Esophagus squamous epithelium (tissue), 5 donors: ENCODE measurements at places on chromosomes 7 and 10.

DNA sequence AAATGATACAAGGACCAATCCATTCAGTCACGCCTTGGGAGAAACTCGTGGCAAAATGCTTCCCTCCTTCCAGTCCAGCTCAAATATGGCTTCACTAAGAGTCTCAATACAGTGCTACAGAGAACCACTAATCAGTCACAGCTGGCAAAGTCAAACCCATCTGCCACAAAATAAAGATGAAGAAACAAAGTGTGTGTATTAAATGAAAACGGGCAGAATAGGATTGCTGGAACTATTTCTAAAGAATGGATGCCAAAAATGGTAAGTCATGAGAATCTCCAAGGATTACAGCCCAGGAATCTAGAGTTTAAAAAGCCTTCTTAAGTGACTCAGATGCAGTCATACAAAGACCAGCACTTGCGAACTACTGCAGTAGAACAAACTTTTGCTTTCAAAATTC is 61.9 kb downstream of the CACUL1 start:
- no peak for DNase-seq

- no peak for DNase-seq
Measured at GRCh38 chr7:131190146-131190545, 137.5 kb upstream of the MKLN1 start.

GRCh38 chr10:73644015-73644743 is 2.9 kb upstream of the MYOZ1 start:
- DNase-seq, result no peak

DNA sequence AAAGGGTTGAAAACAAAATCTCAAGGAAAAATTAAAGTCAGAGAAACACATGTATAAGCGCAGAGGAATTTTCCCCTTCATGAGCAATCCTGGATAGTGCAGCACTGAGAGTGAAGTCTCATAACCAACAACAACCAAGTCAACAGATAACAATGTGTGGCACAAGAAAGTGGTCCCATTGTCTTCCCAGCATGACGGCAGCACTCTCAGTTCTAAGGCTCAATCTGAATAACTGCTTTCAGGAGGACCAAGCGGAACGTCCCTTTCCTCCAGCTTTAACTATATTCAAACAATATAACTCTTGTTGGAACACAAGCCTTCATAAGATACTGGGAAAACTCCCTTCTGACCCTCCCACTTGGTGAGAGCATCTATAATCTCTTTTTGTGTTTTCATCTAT is 137.9 kb downstream of the RAPGEF5 start:
- no peak for DNase-seq

DNA sequence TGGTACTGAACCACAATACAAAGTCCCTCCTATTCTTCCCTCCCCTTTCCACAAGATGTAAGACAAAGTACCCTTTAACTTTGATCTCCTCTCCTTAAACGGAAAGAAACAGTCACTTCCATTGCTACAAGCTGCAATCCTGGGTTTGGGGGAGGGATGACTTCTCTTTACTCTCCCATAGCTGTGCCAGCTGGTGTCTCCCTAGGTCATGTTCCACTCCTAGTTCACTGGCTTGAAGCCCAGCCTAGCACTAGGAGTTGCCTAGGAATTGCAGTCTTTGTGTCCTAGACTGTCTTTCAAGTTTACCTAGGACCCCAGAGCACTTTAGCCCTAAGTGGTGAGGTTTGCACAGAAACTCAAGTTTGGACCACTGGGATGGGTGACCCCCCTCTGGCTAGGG is 311.1 kb downstream of the HPSE2 start:
- no peak for DNase-seq

- DNase-seq, result no peak
Measured at GRCh38 chr10:49578392-49578791, 31.7 kb upstream of the SLC18A3 start.

- no peak for DNase-seq
Measured at GRCh38 chr10:61076572-61077114, 132.7 kb upstream of the RHOBTB1 start.

- DNase-seq, result no peak
Measured at GRCh38 chr7:24939416-24939815, 40.6 kb downstream of the OSBPL3 start.

GRCh38 chr10:63627881-63628296 is 106.7 kb downstream of the REEP3 start:
- no peak for DNase-seq

DNA sequence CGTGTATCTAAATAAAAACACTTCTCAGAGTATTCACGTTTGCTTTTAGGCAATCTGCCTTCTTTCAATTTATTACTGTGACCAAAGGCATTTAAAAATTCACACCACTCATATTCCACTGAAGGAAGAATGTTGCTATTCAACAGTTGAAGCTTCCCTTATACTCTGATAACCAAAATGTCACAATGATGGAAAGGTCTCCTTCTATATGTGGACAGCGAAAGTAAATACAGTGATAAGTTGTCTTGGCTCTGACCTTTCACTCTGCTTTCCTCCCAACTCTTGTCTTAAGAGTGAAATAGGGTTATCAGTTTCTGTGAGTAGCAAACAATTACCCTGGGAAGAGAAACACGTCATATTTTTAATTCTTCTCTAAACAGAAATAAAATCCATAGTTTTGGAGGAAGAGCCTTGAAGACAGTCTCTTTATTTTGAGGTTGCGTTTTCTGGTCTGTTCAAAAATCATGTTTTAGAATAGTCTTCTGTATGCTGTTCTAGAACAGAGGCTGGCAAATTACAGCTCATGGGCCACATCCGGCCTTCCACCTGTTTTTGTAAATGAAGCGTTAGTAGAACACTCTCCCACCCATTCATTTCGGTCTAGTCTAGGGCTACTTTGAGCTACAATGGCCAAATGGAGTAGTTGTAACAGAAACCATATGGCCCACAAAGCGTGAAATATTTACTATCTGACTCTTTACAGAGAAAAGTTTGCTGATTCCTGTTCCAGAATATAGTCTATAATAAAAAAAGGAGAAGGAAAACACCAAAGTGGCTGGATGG is 41.3 kb downstream of the ETV1 start:
- no peak for DNase-seq

- no peak for DNase-seq
Measured at GRCh38 chr10:75352650-75353049, 48.9 kb downstream of the ZNF503 start.

DNA sequence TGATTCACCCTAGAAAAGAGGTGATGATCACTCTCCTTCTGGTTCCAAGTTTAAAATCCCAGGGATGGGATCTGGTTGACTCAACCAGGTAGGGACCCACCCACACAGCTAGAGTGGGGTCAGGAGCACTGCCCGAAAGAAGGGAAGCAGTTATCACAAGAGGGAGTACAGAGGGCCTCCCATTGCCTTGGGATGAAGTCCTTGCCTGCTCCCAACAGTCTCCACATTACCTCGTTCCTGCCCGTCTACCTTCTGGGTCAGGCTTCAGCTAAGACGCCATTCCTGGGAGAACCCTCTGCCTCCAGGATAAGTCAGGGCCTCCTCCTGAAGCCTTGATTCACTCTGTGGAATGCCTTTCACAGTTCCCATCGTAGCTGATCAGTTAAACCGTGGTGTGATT is 23.8 kb downstream of the ZMIZ2 start:
- DNase-seq, result no peak

- no peak for DNase-seq
Measured at GRCh38 chr10:1047937-1048336, 982 bp downstream of the IDI1 start.

DNA sequence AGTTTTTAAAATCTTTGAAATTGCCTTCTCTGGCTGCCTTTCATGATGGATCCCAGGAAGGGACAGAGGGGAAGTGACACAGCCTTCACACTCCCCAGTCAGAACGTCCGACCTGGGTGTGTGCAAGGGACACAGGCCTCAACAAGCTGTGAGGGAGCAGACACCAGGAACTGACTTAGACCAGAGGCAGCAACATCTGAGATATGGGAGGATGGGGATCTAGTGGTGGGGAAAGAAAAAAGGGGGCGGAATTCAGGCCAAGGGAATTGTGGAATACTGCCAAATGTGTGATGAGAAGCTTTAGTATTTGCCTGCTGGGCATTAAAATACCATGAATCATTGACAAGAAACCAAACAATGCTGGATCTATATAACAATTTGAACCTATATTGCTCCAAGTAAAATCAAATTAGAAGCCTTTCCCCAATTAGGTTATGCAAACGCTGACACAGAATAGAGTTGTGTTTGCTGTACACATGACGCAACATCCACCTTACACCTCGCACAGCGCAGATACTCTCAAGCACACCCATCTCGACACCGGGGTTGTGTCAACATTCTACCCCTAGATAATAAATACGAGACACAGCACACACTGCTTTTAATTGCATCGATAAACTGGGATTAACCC is 17.2 kb upstream of the MNX1 start:
- DNase-seq, result no peak

GRCh38 chr7:45881759-45882464 is 6.4 kb upstream of the IGFBP1 start:
- no peak for DNase-seq

GRCh38 chr10:5587151-5588079 is 62.7 kb downstream of the CALML3 start:
- no peak for DNase-seq

DNA sequence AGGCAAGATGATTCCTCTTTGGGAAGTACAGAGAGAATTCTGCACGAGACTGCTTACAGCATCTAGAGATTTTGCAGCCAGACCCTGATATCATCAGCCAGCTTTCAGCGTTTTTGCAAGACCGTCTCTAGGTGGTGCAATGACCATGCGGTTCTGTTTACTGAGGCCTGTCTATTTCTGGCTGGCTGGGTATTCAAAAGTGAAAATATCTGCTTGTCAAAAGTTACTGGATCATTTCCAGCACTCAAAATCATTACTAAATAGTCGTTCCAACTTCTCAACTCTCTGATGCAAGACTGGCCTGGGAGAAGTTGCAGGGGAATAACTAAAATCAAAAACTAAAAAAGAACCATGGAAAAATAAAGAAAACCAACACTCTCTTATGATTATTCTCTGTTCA is 240.1 kb downstream of the ELMO1 start:
- DNase-seq, result peak; percentile 5

GRCh38 chr7:157403646-157404401 is 67.0 kb downstream of the DNAJB6 start:
- no peak for DNase-seq

GRCh38 chr7:34100661-34101060 is 195.3 kb downstream of the BMPER start:
- no peak for DNase-seq

GRCh38 chr10:89744026-89744425 is 42.6 kb downstream of the KIF20B start:
- DNase-seq, result no peak

DNA sequence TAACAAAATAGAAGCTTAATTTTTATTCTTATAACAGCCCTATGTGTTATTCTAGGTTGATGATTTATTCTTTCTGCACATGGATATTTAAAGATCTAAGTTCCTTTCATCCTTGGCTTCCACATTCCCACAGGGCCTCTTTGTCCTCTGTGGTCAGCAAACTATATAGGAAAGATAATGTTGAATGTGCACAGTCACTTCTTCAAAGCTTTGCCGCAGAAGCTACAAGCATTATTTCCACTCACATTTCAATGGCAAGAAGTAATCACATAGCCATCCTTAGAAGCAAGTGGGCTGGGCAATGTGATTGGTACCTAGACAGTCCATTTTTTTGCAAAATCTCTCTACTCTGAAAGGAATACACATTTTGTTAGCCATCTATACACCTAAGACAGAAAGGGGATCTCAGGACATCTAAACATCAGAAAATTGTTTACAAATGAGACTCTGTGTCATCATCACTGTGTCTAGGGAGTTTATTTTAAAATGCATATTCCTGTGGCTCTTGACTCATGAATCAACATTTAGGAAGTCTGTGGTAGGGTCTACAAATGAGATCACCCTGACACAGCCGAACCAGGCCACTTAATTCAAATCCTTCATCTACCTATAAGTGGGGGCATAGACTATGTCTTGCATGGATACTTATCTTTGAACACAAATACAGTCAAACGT is 1060.5 kb downstream of the XPNPEP1 start:
- no peak for DNase-seq

DNA sequence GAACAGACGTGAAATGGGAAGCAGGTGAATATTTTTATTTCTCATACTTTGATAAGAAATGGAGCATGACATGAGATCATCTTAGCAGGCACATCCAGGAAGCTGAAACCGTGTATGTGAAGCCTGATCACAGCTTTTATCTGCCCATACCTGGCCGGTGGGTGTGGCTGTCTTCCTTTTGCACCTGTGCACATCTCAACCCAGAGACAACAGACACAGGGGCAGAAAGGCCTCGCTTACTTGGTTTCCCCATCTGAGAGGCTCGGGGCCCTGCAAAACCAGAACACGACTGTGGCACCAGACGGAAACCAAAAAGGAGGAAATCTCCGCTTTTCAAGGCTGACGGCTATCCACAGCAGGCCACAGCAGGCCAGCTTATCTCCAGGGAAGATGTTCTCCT is 116.4 kb downstream of the TCERG1L start:
- DNase-seq, result no peak

- DNase-seq, result no peak
Measured at GRCh38 chr10:50992972-50993766, 81.1 kb upstream of the PRKG1 start.

DNA sequence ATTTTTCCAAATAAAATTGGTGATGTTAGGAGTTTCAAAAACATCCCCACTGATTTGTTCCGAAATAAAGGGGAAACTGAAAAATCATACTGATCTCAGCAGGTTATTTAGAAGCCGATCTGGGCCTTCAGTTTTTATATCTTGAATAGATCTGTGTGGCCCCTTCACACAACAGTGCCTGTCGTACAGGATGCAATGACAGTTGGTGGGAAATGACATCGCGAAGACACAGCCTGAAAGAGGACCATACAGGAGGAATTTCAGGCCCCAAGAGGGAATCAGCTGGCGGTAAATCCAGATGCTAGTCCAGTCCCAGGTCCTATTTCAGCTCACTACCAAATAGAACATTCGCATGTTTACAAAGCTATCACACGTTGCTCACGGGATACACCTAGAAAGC is 3.0 kb downstream of the H2BK1 start:
- DNase-seq, result no peak

DNA sequence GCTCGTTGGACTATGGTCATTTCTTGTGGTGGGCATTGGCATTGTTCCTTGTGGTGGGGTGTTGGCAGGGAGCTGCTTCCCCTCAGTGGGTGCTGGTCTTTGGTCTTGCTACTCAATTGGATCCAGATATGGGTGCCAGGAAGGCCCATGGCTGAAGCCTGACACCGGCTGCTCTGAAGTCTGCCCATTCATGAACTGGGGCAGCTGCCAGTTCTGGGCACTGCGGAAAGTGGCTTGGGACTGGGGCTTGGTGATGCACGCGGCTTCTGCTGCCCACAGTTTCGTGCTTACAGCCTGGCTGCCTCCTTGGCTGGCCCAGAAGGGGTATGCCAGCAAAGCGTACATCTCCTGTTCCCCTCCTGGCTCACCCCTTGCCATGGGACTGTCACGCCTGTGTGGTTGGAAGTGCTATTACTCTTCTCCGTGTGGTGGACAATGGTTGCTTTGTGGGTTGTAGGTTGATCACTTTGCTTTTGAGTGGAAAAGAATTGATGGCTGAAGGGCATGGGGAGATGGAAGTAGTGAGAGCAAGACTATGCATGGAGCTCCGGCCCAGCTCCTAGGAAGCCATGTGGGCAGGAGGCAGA is 54.7 kb downstream of the ADAMTS14 start:
- DNase-seq, result no peak

- no peak for DNase-seq
Measured at GRCh38 chr10:112526906-112527305, 79.9 kb downstream of the VTI1A start.

GRCh38 chr7:98993024-98993897 is 114.9 kb downstream of the TRRAP start:
- DNase-seq, result no peak
